ENCODE measurements at places on chromosomes 11 and 22.

GRCh38 chr11:126082251-126083109, 19.8 kb upstream of the CDON start:
- no peak for DNase-seq

- no peak for DNase-seq
Measured at GRCh38 chr11:13216019-13216710, 61.4 kb upstream of the BMAL1 start.

- DNase-seq = no peak
Measured at GRCh38 chr11:116234989-116235568, 537.7 kb downstream of the BUD13 start.

GRCh38 chr11:114154271-114155047, 94.9 kb downstream of the ZBTB16 start:
- no peak for DNase-seq

- DNase-seq = no peak
Measured at GRCh38 chr11:102470251-102470650, 17.7 kb upstream of the TMEM123 start.
